ENCODE measurements at places on chromosomes 7 and 10. TPM values are rescaled to one million over a fixed set of nuclear protein-coding genes. Genes with fewer than 3 reads are reported as not detected.

The GPNMB gene
- total RNA-seq: 63.4 TPM

The SCART1 gene
- 0.94 TPM for total RNA-seq

- no peak for DNase-seq
These were observed 3.0 kb downstream of the RET start for GRCh38 chr10:43079856-43080255.

DNA sequence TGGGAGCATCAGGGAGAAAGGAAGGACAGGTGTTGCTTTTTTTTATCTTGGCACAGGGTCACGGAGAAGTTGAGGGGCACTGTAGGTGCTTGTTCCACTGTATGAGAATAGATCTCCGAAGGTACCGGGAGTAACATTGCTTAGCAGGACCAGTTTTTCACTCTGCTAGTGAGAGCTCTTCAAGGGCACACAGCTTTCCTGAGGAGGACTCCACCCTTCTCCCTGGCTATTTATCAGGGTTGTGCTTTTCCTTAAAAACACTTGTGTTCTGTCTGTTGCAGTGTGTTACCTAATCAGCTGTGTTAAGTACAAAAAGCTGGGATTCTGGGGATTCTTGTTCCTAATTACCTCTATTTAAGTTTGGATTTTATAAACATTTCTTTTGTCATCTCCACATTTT is 160.5 kb downstream of the SND1 start:
- no peak for DNase-seq

DNA sequence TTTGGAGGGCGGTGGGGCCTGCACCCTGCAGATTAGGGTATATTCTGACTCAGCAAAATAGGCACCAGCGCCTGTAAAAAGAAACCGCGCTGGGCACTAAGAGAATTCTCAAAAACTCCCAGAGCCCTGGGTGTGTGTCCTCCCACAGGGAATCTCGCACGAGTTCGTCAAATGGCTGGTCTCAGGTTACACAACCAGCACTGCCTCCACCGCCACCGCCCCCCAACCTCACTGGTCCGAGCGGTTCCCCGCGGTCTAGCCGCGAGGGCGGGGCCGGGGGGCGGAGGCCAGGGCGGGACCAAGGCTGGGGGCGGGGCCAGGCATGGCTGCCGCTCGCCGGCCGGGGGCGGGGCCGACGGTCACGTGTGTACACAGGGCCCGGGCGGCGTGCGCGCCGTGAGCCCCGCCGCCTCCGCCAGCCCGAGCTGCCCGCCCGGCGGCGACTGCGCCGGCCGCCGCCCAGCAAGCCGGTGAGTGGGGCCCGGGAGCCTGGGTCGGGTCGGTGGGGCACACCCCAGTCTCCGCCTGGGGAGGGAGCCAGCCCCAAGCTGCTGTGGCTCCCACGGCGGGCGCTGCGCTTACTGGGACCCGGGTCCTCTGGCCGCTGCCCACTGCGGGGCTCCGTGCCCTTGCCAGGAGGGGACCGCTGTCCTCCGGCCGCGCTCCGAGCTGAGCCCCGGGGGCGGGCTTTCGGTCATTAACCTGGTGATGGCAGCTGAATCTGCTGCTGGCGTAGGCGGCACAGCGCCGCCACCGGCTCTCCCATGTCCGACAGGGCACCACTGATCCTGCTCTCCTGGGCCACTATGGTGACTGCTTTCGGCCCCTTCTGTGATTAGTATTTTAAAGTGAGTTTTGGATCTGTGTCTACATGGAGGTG is at the start of gene GPR146:
GPR146 (plus strand) TSS at position 358 of the 880 bp plus-strand sequence. CDS start 12,970 bp downstream, outside the sequence.
- DNase-seq: peak; percentile 75

Measured in thymus (tissue), 14 donors.